ENCODE measurements at places on chromosomes 13 and 19.

- peak; percentile 27 for DNase-seq
Observed at GRCh38 chr19:14432791-14433553, at the start of gene PKN1. PKN1 (plus strand) TSS chr19:14433306; CDS start chr19:14433522, 216 bp downstream.

DNA sequence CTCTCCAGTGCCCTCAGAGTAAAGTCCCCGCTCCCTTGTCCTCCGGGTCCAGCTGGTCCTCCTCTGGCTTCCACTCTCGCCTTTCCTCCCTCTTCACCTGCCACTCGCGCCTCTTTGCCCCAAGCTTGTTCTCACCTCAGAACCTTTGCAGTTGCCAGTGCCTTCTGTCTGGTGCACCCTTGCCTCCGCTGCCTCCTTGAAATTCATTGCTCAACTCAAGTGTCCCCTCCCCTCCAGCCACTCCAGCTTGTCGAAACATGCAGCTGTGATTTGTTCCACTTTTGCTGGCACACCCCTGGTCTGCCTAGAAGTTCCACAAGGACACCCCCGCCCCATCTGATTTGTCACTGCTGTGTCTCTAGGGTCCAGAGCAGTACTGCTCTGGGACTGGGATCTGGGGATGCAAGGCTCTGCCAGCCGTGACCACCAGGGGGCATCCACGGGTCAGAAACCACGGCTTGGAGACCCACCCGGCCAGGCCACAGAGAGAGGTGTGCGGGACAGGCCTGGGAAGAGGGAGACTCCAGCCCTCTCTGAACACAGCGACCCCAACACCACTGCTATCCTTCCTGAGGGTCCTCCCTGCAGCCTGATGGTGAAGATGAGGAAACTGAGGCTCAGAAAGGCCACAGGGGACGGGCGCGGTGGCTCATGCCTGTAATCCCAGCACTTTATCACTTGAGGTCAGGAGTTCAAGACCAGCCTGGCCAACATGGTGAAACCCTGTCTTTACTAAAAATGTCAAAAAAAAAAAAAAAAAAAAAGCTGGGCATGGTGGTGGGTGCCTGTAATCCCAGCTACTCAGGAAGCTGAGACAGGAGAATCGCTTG is 49.9 kb downstream of the AP1M1 start:
- peak; percentile 77 for DNase-seq

GRCh38 chr19:3723883-3724282 is 15.7 kb downstream of the TJP3 start:
- DNase-seq = no peak

DNA sequence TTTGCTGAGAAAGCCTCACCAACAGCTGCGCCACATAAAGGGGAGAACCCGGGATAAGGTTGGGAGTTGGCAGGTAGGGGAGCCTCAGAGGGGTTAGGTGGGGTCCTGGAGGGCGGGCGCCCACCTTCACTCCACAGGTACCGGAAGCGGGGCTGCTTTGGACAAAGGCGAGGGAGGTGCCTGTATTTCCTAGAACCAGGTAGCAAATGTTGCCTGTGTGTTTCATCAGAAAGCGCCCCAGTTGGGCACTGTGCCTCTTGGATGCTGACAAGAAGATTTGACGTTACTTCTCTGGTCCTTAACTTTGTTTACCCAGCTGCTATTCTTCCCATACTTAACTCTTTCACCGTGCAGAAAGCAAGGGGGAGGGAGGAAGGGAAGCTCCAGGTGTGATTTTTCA is 278.9 kb downstream of the ZNF536 start:
- DNase-seq = no peak

DNA sequence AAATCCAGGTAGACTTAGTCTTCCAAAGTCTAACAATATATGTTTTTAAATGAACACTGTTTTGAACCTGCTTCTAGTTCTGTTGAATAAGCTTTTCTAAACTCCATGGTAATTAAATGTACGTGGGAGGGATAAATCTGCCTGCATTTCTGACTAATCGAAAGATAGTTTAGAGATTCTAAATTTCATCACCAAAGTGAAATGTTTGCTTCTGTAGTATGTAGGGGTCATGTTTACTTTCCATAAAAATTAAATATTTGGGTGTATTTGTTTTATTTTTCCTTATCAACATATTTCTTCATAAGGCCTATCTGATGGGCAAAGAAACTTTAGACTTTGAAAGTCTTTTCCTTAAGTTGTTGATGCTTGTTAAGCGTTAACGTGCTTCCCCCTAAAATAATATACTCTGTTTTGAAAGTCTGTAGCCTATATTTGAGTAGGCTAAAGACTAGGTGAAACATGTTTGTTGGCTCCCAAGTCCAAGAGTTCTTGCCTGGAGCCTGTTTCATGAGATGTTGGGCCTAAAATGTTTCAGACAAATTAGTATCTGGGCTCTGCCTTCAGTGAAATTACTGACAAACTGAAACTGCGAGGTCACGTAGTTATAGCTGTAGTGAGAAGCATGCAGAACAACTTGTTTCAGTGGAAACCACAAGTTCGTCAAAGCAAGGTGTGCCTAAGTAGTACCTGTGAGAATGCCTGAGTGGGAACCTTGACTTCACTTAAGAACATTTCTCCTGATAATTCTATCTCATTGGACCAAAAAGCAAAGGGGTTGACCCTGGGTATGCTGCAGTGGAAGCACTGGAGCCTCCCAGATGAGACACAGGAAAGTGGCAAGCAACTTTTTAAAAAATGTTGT is 126.2 kb downstream of the LMO7 start:
- DNase-seq = no peak

DNA sequence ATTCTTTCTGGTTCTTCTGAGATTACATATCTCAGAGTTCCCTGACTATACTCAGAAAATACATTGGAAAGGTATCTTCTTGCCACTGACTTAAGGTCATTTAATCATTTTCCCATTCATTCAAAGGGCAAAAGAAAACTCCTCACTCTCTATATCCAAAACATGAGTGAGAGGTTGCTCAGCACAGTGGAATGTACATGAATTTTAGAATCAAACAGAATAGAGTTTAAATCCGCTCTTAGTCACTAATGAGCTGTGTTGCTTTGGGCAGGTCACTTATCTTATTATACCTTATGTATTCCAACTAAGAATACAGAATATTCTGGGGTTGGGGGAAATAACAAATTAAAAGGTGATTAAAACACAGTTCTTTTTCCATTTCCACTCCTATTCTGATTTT is 452.6 kb upstream of the KLF12 start:
- DNase-seq = no peak

- DNase-seq = no peak
Observed at GRCh38 chr13:114102521-114103288, 29.7 kb downstream of the RASA3 start.

DNA sequence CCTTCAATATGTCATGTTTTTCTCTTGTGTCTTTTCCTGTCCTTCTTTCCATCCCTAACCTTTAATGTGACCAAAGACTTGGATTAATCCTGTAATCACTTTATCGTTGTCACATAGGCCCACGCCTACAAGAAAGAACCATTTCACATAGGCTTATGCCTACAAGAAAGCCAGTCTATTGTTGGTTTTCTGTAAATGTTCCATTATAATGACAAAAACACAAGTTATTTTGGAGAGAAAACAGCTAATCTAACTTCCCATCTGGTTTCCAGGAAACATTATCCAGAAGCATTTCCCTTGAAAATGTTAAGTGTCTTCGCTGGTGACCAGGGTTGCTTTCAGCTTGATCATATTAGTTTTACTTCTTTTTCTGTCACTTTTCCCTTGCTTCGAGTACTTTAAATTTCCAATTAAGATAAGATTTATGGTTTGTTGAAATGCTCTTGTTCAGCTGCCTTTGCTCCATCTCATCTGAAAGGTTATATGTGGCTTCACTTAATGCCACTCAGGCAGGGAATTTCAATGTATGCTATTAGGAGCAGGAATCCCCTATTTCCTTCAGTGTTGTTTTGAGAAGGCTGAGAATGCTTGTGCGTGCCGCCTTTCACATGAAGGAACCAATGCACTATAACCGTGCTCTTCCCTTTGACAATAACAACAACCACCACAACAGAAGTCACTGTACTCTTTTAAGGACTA is 708.2 kb downstream of the EFNB2 start:
- no peak for DNase-seq

DNA sequence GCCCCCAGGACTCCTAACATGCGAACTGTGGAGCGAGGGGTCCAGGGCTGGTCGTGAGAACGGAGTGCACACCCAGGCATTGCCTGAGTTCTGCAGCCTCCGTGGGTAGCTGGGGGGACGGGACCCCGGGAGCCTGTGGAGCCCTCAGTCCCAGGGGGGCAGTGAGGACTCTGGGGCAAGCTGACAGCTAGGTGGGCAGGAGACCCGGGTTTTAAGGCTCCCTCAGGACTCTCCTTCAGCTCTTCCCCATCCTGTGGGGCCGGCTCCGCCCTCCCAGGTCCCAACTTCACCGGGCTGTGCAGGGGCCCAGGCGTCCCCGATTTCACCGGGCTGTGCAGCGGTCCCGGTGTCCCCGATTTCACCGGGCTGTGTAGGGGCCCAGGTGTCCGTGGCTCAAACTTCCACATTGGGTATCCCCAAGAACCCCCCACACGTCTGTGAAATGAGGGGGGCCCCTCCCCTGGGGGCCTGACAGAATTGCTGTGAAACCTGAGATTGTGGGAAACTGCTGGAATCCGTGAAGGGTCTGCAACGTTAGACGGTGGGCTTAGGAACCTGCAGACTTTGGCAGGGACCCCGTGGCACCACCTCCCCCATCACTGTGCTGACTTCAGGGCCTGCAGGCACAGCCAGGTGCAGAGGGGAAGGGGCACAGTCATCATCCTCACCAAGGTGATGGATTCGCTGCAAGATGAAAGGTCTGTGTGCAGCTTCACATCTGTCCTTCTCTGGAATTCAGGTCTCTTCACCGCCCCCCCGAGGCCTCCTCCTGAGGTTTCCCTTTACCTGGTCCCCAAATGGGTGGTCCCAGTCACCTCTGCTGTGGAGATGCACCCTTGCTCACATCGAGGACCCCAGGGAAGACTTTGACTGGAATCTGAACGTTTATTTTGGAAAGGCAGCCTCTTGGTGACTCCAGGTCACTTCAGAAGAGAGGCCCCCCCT is 73.2 kb upstream of the MCF2L start:
- no peak for DNase-seq

GRCh38 chr13:109422161-109422560 is 364.2 kb downstream of the IRS2 start:
- DNase-seq = no peak

GRCh38 chr19:4035582-4035981 is 28.0 kb downstream of the PIAS4 start:
- DNase-seq = no peak

DNA sequence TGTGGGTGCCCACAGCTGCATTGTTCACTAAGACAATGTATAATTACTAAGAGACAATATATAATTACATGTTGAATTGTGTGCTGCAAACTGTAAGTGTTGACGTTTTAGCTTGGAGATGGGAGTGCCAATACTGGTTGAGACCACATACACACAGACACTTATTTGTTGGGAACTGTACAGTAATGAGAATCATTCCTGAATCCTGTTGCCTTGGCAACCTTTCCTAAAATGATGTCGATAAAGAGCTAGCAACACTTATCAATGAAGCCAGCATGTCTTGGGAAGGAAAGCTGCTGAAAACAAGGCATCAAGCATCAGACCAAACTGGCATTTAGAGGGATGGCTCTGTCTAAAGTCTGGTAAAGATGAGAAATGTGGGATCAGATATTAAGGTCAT is 51.3 kb downstream of the PCDH8 start:
- DNase-seq = no peak

DNA sequence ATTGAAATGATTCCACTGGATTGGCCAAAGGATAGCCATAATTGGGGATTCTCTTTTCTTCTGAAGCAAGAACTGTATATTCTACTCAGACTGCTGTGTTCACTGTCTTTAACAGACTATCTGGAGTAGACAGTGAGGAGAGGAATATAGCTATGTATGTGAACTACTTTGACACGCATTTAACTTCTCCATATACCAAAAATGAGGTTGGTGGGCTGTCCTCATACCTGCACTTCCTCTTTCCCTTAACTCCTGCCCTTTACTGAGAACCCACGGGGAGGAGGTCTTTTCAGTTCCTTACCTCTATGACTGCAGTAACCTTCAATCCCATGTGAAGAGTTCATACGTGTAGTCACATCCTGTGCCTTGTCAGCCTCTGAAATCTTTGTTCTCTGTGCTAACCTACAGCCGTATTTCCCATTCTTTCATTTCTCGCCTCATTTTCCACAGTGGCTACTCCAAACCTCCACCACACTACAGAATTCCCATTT is 305.8 kb downstream of the MTUS2 start:
- no peak for DNase-seq

DNA sequence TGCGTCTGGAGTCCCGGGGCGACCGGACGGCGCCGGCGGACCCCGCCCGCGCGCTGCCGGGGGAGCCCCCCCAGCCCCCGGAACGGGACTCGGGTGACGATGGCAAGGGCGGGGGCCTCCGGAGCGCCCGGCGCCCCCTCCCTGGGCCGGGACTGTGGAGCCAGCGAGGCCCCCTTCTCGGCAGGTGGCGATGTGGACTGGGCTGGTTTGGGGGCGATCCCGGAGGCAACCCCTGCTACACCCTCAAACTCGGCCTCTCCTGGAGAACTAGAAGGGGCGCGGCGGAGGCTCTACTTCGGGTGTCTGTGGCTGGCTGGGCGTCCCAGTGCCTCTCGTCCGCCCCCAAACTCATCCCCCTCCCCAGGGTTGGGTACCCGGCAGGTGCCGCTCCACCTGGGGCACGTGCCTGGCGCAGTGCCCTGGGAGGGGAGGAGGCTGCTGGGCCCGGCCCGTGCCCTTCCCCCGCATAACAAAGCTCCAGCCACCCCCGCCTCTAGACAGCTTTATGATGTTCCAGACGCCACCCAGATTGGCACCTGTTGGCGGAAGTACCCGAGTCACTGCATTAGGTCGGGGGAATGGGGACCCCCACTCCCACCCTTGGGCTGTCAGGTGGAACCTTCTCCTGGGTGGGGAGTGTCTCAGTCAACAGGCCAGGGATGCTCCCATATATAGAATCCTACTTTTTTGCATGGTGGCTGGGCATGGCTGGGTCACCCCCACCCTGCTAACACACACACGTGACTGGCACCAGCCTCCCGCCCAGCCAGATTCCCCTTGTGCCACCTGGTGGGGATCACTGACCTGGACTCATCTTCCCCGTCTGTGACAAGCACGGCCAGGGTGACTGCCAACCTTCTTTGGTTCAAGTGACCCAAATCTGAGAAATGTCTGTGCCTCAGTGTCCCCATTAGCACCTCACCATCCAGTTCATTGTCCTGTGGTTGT is 722 bp downstream of the PKN1 start:
- DNase-seq = peak; percentile 43
